ENCODE measurements at places on chromosomes 1 and 21. TPM values are rescaled to one million over a fixed set of nuclear protein-coding genes. Genes with fewer than 3 reads are reported as not detected.

DNA sequence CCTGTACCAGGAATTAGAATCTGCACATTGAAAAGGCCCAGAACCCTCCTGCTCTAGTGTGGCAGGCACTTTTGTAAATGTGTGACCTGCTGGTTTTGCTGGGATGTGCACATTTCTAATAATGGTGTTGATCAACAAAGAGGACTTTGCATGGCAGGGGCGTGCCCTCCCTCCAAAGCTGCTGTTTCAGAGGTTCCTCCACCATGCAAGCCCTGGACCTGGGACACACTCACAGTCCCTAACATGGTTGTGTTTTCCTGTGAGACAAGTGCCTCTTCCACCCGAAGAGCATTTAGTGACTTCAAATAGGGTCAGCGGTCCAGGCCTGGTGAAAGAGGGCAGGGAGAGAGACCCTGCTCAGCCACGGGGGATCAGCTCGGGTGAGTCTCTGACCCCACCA lies 28.1 kb downstream of the TENT5C start:
- no peak overlapping the region for H3K4me3 ChIP-seq
- no peaks in the 10 kb centered on the region for H3K27me3 ChIP-seq
- H3K36me3 ChIP-seq: no peaks in the 10 kb centered on the region
- H3K4me1 ChIP-seq: peaks cover 15% of the 10 kb centered on the region
- no peak for DNase-seq
- no peak overlapping the region for H3K27ac ChIP-seq

GRCh38 chr1:59845091-59845490 lies 30.3 kb downstream of the HOOK1 start:
- no peak overlapping the region for H3K27ac ChIP-seq
- no peak overlapping the region for H3K4me3 ChIP-seq
- DNase-seq: no peak
- no peaks in the 10 kb centered on the region for H3K27me3 ChIP-seq
- no peaks in the 10 kb centered on the region for H3K36me3 ChIP-seq
- H3K4me1 ChIP-seq: no peaks in the 10 kb centered on the region

- H3K36me3 ChIP-seq: no peaks in the 10 kb centered on the region
- no peaks in the 10 kb centered on the region for H3K27me3 ChIP-seq
- no peak overlapping the region for H3K4me3 ChIP-seq
- H3K27ac ChIP-seq: no peak overlapping the region
- no peak for DNase-seq
- no peaks in the 10 kb centered on the region for H3K4me1 ChIP-seq
Measured at GRCh38 chr1:172343240-172344160, 77.0 kb upstream of the C1orf105 start.

GRCh38 chr1:155052439-155053395 lies 1.6 kb downstream of the ADAM15 start:
- H3K4me3 ChIP-seq: no peak overlapping the region
- H3K27ac ChIP-seq: no peak overlapping the region
- no peak for DNase-seq
- no peaks in the 10 kb centered on the region for H3K27me3 ChIP-seq
- H3K4me1 ChIP-seq: peaks cover 20% of the 10 kb centered on the region

DNA sequence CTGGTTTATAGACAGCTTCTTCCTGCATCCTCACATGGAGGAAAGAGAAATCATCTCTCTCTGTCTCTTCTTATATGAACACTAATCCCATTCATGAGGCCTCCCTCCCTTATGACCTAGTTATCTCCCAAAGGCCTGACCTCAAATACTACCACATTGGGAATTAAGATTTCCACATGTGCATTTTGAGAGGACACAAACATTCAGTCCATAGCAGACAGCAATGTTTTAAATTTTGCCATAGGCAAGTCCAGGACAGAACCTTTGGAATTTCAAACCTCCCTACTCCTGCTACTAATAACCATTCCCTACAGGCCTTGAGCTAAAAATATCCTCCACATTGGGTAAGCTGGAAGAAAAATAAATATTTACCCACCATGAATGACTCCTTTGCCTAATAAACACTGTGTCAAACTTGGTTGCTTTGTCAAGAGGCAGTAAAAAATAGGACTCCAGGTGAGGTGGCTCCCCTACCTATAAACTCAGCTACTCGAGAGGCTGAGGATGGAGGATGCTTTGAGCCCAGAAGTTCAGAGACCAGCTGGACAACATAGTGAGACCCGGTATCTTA lies 113.7 kb downstream of the ZNF281 start:
- no peaks in the 10 kb centered on the region for H3K27me3 ChIP-seq
- H3K27ac ChIP-seq: peak overlapping the region; percentile 64
- no peak overlapping the region for H3K4me3 ChIP-seq
- H3K36me3 ChIP-seq: no peaks in the 10 kb centered on the region

GRCh38 chr1:177448036-177448615 lies 277.4 kb downstream of the BRINP2 start:
- H3K27me3 ChIP-seq: no peaks in the 10 kb centered on the region
- no peaks in the 10 kb centered on the region for H3K36me3 ChIP-seq

- no peak overlapping the region for H3K4me3 ChIP-seq
- no peaks in the 10 kb centered on the region for H3K27me3 ChIP-seq
- no peaks in the 10 kb centered on the region for H3K36me3 ChIP-seq
- peak overlapping the region; percentile 13 for H3K27ac ChIP-seq
Measured at GRCh38 chr21:14911351-14911750, 153.4 kb downstream of the NRIP1 start.

Gene HTR6
- not detected for total RNA-seq

Gene OR6N1
- not detected for total RNA-seq

Gene NADK
- 76.7 TPM for total RNA-seq

Data from Caco-2 (cell line).